AG10803 (cell line): ENCODE measurements at places on chromosomes 13 and 19.

DNA sequence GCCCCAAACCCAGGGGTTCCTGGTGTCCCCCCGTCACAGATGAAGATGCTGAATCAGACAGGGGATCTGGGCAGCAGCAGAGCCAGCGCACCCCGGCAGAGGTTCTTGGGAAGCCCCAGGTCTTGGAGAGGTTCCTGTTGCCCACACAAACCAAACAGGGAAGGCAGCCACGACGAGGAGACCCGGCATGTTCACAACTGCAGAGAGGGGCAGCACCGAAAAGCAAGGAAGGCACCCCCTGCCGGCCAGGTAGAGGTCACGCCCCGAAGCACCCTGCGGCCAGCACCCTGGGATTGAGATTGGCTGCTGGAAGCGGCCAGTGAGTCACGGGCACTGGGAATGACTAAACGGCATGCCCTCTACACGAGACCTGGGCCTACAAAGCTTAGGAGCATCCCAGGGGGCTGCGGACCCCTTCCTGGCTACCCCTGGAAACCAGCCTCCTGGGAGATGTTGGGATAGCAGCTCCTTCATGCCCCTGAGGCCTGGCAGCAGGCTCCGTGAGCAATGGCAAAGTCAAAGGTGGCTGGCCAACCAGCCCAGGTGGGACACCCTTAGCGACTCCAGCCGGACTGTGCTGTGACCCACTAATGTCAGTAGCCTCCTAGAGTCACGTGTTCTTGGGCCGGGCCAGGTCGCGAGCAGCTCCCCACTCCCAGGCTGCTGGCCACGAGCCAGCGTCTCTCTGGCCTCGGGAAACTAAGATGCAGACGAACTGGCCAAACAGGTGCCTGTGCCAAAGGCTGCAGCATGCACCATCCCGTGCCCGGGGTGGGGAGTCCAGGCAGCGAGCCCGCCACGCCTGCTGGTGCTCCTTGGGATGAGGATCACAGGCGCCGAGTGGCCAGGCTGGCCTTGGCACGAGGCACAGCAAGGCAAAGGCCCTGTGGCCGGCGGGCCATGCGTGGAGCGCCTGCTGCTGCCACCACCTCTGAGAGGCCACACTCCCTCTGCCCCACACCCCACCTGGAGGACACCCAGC, 43.2 kb downstream of the MLLT1 start:
- DNase-seq, result no peak

- no peak for DNase-seq
Observed at GRCh38 chr13:55464222-55464621, 1676.5 kb upstream of the PRR20A start.

DNA sequence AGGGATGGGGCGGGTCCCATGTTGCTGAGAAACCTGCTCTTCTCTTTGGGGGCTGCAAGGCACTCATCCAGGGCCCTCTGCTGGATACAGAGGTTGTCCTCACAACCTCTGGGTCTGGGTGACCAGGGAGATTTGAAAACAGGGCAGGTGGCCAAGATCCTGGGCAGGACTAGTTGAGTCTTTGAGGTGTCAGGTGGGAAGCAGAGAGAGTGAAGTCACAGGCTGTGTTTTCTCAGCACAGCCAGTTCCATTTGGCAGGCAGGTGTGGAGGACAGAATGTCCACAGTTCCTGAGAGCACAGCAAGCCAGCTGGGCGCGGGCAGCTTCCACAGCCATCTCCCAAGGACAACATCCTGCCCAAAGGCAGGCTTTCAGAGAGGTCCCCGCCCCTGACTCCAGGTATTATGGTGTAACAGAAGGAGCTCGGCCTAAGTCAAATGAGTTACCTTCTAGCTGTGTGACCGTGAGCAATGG, 118.8 kb downstream of the NUFIP1 start:
- no peak for DNase-seq

DNA sequence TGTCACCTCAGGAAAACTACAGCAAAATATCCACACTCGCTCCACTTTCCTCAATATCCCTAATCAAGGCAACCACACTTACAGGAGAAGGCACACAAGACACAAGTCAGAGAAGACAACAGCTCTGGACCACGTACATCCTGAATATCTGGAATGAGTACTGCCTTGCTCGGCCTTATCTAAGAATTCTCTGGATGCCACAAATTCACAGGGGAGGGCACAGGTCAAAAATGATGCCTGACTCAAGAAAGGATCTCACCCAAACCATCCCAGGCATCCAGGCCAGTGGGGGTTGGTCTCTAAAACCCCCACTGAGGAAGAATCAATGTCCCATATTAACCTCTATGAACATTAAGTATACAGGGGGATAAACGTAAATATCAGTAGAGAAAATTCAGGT, 29.9 kb downstream of the ATP7B start:
- DNase-seq, result no peak

- DNase-seq, result no peak
Observed at GRCh38 chr19:18861235-18861634, 29.5 kb downstream of the UPF1 start.

- no peak for DNase-seq
Observed at GRCh38 chr13:30974350-30974749, 41.9 kb downstream of the TEX26 start.

- no peak for DNase-seq
Observed at GRCh38 chr19:42363614-42364346, 26.3 kb downstream of the CNFN start.

- peak; percentile 33 for DNase-seq
Observed at GRCh38 chr19:16106121-16106520, 5.6 kb upstream of the RAB8A start.

DNA sequence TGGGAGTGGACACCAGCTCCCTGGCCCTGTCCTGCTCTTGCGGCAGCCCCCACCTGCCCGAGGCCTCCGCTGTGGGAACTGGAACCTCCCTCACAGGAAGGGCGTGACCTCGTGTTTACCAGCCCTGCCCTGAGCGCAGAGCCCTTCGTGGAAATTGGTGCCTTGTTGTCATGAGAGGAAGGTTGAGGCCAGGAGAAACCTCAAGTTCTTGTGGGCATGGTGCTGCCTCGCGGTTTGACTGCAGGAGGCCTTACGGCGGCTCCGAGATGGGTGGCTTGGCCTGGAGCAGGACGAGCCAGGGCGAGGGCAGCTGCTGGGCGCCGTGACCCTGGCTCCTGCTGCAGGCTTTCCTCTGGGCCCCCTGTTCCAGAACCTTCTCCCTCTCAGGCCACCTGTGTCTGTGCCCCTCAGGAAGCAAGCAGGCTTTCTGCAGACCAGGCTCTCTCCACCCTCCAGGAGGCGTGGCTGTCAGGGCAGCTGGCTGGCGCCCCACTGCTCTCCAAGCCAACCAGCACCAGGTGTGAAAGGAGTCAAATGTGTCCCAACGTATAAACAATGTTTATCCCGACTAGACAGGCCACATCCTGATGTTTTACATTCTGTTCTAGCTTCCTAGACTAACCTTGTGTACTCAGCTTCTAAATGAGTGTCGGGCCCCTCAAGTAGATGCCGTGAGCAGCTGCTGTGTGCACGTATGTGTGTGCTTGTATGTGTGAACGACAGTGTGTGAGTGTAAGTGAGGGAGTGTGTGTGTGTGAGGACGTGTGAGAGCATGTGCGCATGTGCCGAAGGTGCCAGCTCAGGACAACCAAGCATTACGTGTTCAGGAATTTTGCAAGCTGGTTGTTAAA, 10.4 kb upstream of the RASA3 start:
- no peak for DNase-seq

DNA sequence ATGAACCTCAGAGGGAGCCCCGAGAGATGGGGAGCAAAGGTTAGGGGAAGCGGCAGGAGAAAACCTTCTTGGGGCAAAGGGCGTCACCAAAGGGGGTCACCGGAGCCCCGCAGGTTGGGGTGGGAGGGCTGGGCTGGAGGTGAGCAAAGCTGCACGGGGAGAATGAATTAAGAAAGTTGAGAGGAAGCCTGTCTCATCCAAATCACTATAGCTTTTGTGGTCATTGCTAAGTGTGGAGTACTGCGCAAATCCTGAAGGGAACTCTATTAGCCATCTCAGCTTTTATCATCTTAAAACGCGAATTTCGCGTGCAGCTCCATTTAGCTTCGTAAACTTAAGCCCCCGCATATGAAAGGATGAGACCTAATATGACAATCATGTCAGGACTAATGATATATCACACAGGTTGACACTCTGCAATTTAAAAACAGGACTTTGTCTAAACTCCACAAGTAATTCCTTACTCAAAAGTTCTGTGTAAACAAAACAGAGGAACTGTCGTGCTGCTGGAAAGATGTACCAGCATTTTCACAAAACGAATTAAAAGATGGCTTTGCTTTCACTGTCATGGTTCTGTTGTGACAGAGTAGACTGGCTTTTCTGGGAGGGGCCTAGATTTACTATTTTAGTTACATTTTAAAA, 631 bp downstream of the LACC1 start:
- DNase-seq, result no peak

- peak; percentile 67 for DNase-seq
Observed at GRCh38 chr19:14149509-14149994, 13.2 kb upstream of the ASF1B start.

DNA sequence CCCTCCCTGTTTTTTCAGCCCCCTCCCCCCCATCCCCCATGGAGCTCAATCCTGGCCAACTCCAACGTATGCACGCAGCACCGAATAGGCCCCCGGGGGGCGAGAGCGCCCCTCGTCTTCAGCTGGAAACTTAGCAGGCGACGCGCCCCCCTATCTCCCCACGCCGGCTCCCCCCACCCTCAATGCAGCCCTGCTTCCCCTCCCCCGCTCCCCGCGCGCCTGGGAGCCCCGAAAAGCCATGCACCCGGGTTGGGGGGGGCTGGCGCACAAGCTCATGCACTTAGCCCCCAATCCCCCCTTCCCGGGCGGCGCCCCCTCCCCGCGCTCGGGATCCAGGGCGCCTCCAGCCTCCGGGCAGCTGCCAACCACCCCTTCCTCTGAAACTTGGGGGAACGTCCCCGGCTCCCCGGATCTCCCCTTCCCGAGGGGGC, 508 bp downstream of the ZBTB7A start:
- no peak for DNase-seq

- DNase-seq, result peak; percentile 58
Observed at GRCh38 chr19:40281381-40282208, 3.5 kb downstream of the AKT2 start.
